ENCODE measurements at places on chromosomes 5 and 9.

DNA sequence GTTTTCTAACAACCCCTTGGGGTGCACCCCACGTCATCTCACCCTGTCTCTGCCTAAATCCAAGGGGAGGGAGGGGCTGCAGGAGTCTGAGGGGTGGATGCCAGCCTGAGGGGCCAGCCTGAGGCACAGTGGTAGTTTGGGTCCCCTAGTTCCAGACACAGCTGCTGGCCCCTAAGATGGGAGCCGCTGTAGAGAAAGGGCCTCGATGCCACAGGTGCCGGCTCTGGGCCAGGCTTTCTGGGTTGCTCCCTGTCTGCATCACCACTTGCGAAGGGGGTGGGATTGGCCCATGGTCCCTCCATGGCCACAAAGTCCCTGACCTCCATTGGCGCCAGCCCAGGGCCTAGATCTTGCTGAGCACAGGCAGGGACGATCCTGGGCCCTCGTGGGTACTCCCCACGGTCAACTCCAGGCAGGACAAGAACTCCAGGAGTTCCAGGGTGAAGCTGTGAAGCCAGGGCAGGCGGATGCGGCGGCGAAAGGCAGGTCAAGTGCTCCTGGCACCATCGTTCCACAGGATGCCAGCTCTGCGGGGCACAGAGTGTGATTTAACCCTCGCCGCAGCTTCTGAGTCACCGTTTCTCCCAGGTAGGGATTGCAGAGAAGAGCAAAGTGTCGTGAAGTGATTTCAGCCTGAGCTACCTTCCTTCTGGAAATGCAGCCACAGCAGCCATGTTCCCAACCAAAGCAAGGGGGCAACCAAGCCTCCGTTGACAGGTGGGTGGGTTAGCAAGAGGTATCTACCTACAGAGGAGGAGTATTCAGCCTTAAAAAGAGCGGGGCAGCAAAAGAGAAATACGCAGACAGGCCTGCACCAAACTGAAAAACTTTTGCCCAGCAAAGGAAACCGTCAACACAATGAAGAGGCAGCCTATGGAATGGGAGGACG lies 41.6 kb upstream of the EXOC3 start:
- no peak for DNase-seq

GRCh38 chr9:82616545-82616944 lies 446.4 kb downstream of the RASEF start:
- no peak for DNase-seq

DNA sequence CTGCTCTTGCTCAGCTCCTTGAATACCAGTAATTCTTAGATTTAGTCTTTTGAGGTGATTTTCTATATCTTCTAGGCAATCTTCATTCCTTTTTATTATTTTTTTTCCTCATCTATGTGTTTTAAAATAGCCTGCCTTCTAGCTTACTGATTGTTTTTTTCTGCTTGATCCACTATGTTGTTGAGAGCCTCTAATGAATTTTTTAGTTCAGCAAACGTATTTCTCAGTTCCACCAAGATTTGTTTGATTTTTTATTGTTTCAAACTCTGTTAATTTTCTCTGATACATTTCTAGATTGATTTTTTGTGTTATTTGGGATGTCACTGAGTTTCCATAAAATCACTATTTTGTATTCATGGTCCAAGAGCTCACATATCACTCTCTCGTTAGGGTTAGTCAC lies 9.5 kb downstream of the POLK start:
- no peak for DNase-seq

- DNase-seq, result no peak
Measured at GRCh38 chr9:129071526-129072126, 9.3 kb upstream of the DOLPP1 start.

DNA sequence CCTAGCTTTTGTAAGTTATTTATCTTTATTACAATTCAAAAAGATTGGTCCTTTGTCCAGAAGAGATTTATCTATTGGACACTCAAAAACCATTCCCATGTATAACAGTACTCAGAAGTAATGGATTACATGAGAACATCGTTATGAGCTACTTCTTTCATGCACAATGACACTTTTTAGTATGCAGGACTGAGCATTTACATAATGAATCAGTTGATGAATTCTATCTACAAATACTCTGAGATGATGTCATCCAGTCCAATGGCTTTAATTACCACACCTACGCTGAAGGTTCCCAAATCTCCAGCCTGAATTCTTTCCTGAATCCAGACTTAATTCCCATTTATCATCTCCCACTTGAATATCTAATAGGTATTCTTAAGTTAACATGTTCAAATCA lies 75.3 kb downstream of the PTBP3 start:
- DNase-seq, result no peak

DNA sequence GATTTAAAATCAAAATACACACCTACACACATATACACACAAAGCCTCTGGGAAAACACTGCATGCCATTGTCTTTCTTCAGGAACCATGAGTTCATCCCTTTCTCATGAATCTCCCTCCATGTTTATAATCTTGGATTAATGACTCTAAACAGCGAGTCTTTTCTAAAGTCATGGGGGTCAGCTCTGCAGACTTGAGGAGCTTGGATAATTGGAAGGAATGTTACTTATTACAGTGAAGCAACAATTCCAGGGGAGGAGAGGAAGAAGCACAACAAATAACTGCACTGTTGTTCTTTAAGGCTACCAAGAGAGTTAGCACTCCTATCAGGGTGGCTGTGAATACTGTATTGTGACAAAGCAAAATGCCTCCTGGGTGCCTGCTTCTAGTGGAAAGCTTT lies 444.7 kb downstream of the ANXA1 start:
- DNase-seq, result no peak

DNA sequence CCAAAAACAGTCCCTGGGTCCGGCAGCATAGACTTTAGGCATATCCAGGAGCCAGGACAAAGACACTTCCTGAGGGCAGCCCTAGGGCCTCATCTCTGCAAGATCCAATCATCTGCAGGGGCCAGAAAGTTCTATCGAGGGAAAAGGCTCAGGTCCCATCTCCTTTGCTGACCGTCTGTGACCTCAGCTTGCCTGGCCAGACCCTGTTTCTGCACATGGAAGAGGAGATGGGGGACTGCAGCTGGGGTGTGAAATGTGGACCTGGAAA lies 51.0 kb upstream of the FCN1 start:
- no peak for DNase-seq

DNA sequence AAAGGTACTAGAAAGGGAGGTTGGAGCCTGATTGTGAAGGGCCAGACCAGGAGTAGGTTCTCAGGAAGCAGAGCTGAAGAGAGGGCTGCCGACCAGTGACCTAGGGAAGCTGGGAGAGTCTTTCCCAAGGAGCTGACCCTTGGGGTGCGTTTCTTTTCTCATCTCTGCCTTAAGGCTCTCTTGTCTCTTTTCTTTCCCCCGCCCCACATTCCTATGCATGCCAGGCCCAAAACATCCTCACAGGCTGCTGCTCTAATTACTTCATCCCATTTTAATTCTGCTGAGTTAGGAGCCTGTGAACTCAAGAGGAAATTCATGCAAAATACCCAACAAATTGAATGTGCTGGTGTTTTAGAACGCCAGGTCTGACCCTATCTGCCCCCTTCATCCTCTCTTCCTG lies 46.9 kb upstream of the HSPA9 start:
- no peak for DNase-seq

DNA sequence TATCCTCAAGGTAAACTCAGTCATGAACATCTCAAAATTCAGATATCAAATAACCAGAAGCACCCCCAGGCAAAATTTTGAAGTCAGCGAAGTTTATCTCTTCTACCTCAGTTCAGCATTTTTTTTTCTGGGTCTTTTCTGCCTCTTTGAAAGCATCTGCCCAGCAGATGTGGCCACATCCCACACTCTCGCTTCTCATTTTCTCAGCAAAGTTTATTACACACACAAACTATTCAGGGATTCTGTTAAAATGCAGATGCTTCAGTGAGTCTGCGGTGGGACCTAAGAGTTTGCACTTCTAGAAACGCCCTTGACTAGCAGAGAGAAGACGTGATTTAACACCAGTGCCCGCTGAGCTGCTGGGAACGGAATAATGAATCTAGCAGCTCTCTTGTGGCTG lies 19.3 kb downstream of the RASEF start:
- no peak for DNase-seq

- DNase-seq, result no peak
Measured at GRCh38 chr9:72156586-72156985, 7.3 kb downstream of the GDA start.

DNA sequence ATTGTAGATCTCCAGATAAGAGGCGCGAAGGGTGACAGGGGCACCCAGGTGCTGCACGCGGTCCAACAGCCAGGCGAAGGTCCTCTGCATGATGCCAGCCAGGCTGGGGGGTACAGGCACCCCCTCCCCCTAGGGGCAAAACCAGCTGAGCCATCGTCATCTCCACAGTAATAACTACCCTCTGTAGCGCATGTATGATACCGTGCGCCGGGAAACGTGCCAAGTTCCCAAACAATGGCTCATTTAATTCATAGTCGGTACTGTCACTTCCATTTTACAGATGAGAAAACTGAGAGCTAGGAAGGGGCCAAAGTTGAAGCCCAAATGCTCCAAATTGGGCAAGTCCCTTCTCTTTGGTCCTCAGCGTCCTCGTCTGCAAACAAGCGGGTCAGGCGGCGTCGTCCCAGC lies 1.5 kb downstream of the KIF12 start:
- no peak for DNase-seq

- no peak for DNase-seq
Measured at GRCh38 chr5:24767086-24767485, 122.3 kb upstream of the CDH10 start.

- DNase-seq, result no peak
Measured at GRCh38 chr9:138042640-138043039, 165.1 kb downstream of the CACNA1B start.

DNA sequence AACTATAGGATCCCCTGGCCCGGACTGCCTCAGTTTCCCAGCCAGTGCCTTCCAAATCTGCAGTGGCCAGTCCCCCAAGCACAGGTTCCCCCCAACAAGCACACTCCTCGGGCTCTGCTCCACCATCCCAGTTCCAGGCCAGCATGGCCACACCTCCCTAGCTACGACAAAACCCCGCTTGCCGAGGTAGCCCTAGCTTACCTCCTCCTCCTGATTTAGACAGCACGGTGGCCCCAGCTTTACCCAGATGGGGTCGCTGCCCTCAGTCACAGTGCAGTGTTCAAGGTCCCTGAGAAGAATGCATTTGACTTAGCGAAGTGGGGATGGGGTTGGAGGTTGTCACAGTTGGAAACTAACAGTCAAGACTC lies 40.8 kb upstream of the GARNL3 start:
- DNase-seq, result peak; percentile 44

- no peak for DNase-seq
Measured at GRCh38 chr5:143449772-143450171, 46.3 kb upstream of the NR3C1 start.

DNA sequence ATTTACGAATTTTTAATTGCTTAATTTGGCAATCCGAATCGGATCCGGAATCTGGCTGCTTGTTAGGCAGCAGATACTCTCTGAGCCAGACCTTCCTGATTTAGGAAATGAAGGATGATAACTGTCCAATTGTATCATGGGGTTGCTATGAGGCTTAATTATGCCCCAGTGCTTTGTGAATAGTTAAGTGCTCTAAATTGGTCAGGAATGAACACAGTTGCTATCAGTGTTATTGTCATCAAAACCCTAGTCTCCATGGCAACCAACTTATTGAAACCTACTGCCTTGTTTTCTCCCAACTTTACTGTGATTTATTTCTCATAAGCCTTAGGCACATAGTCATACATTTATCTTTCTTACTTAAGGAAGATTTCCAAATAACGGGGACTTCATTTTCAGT lies 47.9 kb downstream of the MAMDC2 start:
- no peak for DNase-seq

- DNase-seq, result no peak
Measured at GRCh38 chr5:133459474-133460160, 152.7 kb downstream of the FSTL4 start.

GRCh38 chr9:82539146-82539545 lies 523.8 kb downstream of the RASEF start:
- no peak for DNase-seq

DNA sequence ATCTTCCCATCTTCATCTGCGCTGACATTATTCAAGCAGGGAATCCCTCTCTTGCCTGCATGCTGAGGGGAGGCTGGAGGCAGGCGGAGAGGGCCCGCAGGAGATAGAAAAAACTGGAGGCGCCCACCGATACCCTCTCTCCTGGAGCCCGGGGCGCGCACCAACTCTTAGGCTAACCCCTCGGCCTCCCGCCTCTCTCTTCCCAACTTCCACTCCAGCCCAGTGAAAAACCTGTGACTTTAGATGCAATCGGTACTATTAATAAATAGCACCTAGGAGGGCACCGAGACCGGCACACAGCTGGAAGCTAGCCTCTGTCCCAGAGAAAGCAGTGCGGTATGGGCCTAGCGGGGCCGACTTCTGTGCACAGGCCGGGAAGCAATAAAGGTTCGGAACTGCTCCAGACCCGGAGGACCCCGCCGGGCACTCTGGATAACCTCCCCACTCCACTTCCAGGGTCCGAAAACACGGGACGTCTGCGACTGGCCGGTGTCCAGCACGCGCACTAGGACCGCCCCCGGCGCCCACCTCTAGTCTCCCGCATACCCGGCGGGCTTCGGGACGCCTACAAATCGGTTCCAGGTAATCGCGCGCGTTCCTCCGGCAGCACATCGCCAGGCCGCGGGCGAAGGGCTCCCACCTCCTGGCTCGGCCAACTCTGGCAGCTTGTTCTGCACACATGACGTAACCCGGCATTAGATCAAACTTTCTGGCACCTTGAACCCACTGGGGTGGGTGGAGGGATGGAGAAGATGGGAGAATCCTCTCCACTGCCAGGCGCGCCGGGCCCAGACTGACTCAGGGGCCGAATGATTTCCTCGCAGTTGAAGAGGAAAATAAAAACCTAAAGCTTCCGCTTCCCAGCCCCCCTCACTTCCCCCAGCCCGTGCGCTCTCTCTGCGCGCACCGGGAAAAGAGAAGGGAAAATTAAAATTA lies 1.4 kb downstream of the EFNA5 start:
- peak; percentile 28 for DNase-seq

DNA sequence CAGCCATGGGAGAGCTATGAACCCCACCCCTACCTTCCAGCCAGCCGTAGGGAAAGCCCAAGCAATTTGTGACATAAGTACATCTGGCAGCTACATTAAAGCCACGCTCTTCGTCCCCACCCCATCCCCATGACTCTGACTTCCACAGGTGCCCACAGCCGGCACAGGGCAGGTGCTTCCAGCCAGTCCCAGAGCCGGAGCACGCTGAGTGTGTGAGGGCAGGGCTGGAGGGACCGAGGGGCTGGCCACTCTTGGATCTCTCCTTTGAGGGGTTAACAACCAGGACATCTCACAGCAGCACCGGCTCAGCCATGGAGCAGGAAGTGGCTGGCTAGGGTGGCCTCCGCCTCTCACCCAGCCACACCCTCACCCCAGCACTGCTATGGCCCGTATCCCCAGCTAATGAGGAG lies 2.4 kb upstream of the FAM78A start:
- DNase-seq, result no peak

DNA sequence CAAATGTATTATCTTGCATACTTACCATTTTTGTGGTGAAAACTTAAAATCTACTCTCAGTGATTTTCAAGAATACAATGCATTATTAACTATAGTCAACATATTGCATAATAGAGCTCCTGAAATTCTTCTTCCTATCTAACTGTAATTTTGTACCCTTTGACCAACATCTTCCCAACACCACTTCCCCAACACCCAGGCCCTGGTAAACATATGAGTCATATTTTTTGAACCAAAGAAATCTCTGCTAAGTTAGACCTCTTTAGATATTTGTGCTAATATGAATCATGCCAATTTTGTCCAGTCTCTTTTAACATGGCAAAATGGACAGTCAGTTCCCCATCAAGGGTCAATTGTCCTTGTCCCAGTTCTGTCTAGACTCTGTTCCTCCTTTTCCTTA lies 18.5 kb upstream of the RGS7BP start:
- DNase-seq, result no peak
